Regular cardiac myocyte (primary cell): ENCODE measurements at places on chromosomes 6 and 20. TPM values are rescaled to one million over a fixed set of nuclear protein-coding genes. Genes with fewer than 3 reads are reported as not detected.

Gene LY6G6F
- total RNA-seq = not detected in 2 replicates

Gene CD109
- total RNA-seq = 5.8 and 12.4 TPM in 2 replicates

Gene RSPH3
- 4.0 and 5.4 TPM in 2 replicates for total RNA-seq

Gene SIRPB2
- total RNA-seq = not detected in 2 replicates

Gene GPR63
- 0.28 and 0.38 TPM in 2 replicates for total RNA-seq
